ENCODE measurements at places on chromosomes 6 and 20.

DNA sequence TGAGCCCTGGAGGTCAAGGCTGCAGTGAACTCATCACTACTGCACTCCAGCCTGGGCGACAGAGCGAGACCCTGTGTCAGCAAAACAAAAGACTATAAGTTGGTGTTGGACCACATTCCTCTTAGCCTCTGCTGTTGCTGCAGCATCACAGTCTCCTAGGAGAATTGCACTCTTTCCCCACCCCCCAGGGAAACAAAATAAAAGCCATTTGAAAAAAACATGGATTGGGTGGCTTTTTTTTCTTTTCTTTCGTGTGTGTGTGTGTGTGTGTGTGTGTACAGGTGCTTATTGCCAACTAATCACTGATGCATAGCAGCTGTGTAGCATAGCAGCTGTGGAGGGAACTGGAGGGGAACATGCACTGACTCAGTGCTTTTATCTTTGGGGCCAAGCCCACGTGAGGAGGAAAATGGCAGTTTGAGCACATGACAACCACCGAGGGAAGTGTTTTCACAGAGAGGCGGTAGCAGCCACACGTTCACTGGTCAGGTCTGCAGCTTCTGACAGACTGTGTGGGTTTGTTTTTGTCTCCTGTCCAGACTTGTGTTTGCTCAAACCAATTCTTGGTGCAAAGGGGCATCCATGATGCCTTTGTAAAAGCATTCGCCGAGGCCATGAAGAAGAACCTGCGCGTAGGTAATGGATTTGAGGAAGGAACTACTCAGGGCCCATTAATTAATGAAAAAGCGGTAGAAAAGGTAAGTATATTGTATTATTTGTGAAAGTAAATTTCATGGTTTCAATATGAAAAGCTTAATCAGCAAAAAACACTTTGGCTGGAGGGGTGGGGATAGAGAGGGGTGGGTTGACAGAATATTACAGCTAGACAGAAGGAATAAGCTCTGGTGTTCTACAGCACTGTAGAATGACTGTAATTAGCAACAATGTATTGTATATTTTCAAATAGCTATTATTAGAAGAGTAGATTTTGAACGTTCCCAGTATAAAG is 27.7 kb downstream of the ALDH5A1 start:
- DNase-seq = no peak

DNA sequence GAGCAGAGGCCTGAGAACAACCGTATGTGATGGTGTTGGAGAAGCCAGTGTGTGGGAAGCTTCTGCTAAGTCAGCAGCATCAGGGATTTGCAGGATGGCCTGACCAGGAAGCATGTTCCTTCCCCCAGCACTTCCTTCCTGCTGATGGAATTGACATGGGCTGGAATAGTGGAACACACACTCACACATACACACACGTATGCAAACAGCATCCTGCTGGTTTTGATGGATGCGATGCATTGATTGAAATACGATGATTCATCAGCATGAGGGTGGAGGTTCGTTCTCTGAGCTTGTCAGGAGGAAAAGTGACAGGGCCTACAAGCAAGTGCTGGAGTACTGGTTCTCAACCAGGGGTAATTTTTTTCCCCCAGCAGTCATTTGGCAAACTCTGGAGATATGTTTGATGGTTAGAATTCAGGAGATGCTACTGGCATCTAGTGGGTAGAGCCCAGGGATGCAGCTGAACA is 229.1 kb downstream of the NFATC2 start:
- no peak for DNase-seq

GRCh38 chr20:37481610-37482009 is 39.4 kb upstream of the NNAT start:
- no peak for DNase-seq

GRCh38 chr6:132820629-132821381 is 6.4 kb downstream of the RPS12 start:
- no peak for DNase-seq

GRCh38 chr6:149318581-149319286 is 1.2 kb downstream of the TAB2 start:
- DNase-seq = no peak

DNA sequence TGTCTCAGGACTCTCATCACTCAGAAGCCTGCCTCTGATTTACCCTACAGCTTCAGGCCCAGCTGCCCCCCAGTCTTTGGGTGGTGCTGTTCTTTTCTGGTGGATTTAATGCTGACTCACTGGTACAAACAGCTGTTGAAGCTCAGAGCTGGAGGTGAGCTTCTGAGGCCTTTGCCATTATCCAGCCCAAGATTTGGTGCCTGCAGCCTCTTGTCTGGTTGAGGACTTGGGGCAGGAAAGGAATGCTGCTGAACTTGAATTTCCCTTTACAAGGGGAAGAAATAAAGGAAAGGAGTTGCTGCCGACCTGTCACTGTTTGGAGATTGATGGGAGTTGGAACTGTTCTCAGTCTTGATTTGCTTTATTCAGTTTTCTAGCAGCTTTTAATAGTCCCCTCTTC is 19.8 kb downstream of the ABCF1 start:
- DNase-seq = no peak

DNA sequence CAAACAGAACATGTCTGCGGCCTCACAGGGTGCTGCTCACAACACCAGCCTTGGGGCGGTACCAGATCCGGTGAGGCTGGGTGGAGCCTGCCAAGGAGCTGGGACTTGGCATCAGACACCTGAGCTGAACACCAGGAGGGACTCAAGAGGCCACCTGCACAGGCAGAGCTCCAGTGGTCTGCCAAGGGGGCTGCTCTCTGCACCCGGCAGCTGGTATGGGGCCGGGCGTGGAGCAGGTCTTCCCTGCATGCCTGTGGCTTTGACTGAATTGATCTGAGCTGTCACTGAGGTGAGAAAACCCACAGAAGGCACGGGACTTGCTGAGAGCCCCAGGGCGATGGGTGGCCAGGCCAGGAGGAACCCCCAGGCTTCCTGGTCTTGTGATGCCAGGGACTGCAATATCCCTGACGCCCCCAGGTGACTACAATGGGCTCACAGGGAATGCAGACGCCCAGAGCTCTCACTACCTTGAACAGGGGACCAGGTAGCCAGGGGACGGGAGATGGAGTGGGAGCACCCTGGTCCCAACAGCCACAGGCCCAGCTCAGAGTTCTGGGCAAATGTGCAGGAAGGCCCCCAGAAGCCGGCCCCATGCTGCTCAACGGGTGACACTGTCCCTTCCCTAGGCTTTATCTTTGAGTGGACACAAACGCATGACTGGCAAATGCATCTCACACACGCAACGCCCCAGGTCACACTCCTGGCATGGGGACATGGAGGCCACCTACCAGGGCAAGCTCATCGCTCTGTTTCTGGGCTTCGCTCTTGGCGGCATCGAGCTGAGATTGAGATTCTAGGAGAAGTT is 48.2 kb downstream of the DSTN start:
- no peak for DNase-seq

DNA sequence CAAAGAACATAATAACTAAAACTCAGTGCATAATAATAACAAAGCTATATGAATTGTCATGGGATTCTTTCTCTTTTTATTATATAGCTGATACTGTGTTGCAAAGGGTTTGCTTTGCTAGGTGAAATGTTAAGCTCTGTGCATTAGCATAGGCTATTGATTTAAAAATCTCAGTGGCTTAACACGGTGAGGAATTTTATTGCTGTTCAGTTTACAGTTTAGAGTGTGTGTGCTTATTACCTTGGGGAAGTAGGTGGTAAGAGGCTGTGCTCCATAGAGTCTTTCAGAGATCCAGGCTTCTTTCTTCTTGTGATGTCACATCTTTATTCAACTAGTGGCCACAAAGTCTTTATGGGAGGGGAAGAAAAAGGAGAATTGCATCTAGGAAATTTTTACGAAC is 55.7 kb downstream of the LRRC1 start:
- DNase-seq = no peak

DNA sequence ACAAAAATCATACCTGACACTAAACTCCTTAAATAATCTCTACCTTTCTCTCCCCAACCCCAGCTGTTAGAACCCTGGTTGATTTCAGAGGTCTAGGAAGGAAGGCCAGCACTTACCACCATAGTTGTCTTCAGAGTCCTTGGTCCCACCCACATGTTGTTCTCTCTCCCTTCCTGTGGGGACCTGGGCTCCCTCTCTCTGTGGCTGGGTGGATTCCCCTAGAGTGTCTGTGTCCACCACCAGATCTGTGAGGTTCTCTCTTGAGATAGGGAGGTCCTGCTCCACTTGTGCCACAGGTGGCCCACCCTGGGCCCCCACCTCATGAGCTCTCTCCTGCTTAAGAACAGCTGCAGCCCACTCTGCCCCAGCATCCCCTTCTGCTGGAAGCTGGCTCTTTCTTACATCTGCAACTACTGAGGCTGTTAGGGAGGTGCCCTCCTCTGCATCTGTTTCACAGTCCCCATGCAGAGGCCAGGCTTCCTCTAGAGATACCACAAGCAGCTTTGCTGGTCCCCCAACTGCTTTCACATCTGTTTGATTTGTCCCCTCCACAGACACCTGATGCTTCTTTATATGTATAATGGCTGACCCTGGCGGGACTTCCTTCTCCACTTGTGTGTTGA is 5.2 kb downstream of the MDC1 start:
- no peak for DNase-seq

- DNase-seq = no peak
Observed at GRCh38 chr6:150975136-150975535, 109.6 kb downstream of the MTHFD1L start.

DNA sequence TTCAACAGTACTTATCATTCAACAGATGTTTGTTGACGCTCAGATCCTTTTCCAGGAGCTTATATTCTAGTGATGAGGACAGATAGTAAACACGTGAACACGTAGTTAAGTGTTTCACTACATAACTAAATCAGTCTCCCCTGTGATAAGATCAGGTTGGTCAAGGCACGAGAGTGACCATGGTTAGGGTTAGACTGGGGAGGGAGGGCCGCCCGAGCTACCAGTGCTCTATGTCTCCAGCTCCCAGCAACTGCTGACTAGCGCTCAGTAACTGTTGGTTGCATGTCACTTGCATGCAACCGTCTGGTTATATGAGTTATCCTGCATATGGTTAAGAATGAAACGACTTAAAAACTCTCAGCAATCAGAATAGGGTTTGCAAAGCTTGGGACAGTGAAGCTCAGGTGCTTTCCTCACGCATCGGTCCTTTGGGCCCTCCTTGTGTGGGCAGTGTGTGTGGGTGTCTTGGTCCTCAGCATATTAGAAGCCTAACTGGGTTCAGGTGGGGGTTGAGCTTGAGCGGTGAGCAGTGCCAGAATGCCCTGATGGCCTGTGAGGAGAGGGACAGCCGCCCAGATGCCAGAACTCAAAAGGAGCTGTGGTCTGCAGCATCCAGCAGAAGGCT is 120.8 kb downstream of the ARID1B start:
- DNase-seq = no peak

DNA sequence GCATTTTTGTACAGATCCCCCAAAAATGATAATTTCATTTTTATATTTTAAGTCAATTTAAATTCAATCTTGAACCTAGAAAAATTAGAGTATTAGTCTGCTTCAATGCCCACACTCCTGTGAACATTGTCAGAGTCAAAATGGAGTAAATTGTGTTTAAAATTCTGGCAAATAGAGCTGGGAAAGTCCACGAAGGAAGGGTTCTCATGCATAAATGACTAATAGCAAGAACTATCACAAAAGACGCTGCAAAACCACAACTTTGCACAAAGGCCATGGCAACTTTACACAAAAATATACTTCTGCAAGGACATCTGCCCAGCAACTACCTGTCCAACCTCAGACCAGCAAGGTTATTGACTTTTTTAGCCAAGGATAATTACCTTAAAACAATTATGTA is 203.2 kb upstream of the SMLR1 start:
- no peak for DNase-seq

DNA sequence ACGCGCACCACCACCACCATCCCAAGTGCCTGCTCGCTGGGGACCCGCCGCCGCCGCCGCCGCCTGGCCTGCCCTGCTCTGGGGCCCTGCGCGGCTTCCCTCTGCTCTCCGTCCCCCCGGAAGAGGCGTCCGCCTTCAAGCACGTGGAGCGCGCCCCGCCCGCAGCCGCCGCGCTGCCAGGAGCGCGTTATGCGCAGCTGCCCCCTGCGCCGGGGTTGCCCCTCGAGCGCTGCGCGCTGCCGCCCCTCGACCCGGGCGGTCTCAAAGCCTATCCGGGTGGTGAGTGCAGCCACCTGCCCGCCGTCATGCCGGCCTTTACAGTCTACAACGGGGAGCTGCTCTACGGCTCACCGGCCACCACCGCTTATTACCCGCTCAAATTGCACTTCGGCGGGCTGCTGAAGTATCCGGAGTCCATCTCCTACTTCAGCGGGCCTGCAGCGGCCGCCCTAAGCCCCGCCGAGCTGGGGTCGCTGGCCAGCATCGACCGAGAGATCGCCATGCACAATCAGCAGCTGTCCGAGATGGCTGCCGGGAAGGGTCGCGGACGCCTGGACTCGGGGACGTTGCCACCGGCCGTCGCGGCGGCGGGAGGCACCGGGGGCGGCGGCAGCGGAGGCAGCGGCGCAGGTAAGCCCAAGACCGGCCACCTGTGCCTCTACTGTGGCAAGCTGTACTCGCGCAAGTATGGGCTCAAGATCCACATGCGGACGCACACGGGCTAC is 7.2 kb downstream of the PRDM13 start:
- DNase-seq = no peak

GRCh38 chr6:152575621-152576150 is 61.5 kb downstream of the SYNE1 start:
- no peak for DNase-seq

- DNase-seq = no peak
Observed at GRCh38 chr20:48159145-48160008, 374.1 kb upstream of the SULF2 start.

GRCh38 chr20:1876217-1876921 is 18.8 kb upstream of the SIRPA start:
- DNase-seq = no peak

DNA sequence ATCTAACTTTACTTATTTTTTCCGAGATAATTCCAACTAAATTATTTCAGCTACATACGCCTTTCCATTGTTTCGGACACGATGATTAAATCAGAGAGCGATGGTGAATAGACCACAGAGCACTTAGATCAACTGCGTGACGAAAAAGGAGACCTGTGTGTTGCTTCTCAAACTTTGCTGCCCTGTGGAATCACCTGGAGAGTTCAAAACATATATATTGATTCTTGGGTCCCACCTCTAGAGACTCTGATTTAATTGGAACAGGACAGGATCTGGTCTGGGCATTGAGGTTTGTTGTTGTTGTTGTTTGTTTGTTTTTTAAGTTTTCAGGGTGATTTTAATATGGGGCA is 401 bp upstream of the TNFRSF21 start:
- no peak for DNase-seq

DNA sequence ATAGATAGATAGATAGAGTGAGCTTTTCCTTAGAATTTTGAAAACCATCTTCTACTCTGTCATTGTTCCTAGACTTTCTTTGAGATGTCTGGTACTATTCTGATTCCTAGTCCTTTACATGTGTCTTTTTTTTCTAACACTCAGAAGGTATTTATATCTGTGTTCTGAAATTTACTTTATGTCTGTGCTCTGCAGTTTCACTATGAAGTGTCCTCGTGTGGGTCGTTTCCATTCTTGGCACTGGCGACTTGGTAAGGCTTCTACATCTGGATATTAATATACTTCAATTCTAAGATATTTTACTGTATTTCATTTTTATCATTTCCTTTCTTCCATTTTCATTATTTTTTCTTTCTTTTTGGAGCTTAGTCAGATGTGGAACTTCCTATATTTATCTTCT is 87.0 kb downstream of the FHL5 start:
- no peak for DNase-seq

- DNase-seq = no peak
Observed at GRCh38 chr20:602111-602970, 7.8 kb downstream of the TCF15 start.

GRCh38 chr6:79239536-79240168 is 5.2 kb upstream of the HMGN3 start:
- no peak for DNase-seq

- DNase-seq = no peak
Observed at GRCh38 chr6:32906539-32906938, 34.3 kb downstream of the HLA-DMB start.

GRCh38 chr6:119090256-119090655 is 11.8 kb upstream of the FAM184A start:
- no peak for DNase-seq
